ENCODE measurements at places on chromosomes 2 and 18. TPM values are rescaled to one million over a fixed set of nuclear protein-coding genes. Genes with fewer than 3 reads are reported as not detected.

Gene PAX8
- 0.28 TPM for total RNA-seq

DNA sequence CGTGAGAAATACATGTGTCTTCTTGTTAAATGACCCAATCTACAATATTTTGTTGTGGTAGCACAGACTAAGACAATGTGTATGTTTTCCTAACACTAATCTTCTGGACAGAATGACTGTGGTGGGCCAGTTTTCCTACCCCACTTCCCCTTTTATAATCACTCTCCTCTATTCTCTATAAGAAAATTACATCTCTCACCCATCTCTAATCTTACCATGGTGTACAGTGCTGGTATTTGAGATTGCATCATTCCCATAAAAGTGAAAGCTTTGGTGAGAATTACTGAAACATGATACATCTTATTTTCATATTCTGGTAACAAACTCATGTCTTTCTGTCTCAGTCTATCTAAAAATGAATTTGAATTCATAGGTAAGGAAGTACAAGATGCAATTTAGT, 40.5 kb downstream of the CAVIN2 start:
- DNase-seq = no peak

- no peak for DNase-seq
Observed at GRCh38 chr2:28613186-28613585, 117.3 kb downstream of the PLB1 start.

Gene FBXO15
- 4.1 TPM for total RNA-seq

Gene LRATD1
- total RNA-seq = 23.0 TPM

Gene PRKAG3
- not detected for total RNA-seq

Gene HOXD3
- 2.5 TPM for total RNA-seq

DNA sequence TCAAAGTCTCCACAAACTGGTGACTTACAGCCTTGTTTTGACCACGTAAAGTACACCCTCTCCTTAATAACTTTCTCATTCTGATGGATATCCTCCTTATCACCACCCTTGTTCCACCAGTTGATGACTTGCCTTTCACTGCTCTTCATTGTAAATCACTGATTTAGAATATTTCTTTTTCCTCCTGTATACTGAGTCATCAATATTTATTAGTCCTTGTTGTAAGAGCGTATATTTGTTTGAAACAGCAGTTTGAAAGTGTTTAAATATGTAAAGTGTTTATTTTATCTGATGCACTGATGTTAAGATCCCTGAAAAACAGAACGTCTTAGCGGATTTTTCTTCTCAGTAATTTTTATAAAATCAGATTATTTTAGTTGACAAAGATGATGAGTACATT, 34.2 kb upstream of the DYSF start:
- no peak for DNase-seq

DNA sequence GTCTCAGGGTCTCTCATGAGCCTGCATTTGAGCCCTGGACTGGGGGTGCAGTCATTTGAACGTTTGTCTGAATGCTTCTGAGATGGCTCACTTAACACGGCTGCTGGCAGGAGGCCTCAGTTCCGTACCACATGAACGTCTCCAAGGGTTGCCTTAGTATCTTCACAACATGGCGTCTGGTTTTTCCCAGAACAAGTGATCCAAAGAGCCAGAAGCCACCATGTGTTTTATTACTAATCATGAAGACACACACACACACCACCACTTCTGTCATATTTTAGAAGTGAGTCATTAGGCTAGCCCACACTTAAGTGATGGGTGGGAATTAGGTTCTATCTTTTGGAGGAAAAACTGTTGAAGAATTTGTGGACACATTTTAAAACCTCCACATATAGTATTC, 15.0 kb upstream of the MYO1B start:
- DNase-seq = no peak

Gene WNT6
- total RNA-seq = 0.54 TPM

- no peak for DNase-seq
Observed at GRCh38 chr2:111705711-111706336, 178.2 kb downstream of the ANAPC1 start.

GRCh38 chr2:51705417-51705816, 673.5 kb upstream of the NRXN1 start:
- DNase-seq = no peak

Gene ASAP2
- total RNA-seq = 19.2 TPM

Gene ANKRD53
- total RNA-seq = 0.82 TPM

Gene SPATA3
- total RNA-seq = not detected

Gene SPEG
- total RNA-seq = 8.7 TPM

Gene CHRNG
- total RNA-seq = not detected

- peak; percentile 42 for DNase-seq
Observed at GRCh38 chr2:42960842-42961180, 168.4 kb upstream of the HAAO start.
